ENCODE measurements at places on chromosomes 4 and X.

DNA sequence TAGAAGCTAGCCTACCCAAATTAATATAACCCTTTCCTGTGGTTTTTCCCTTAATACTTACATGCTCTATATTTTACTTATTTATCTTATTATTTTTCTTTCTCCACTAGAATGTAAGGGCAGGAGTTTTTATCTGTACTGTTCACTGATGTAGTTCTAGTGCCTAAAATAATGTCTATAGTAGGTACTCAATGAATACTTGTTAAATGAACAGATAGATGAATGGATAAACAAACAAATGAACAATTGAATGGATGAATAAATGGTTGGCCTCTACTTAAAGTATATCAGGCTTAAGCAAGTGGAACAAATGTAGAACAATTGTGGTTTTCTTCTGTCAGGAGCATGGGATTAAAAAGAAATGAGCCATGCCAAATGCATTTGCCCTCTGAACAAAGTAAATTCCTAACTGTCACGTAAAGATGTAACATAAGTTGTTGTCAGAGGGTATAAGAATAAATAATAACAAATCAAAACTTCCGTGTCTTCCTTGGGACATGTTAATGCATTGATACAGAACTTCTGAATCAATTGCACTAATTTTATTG lies 54.1 kb downstream of the SYTL5 start:
- no peak for DNase-seq

DNA sequence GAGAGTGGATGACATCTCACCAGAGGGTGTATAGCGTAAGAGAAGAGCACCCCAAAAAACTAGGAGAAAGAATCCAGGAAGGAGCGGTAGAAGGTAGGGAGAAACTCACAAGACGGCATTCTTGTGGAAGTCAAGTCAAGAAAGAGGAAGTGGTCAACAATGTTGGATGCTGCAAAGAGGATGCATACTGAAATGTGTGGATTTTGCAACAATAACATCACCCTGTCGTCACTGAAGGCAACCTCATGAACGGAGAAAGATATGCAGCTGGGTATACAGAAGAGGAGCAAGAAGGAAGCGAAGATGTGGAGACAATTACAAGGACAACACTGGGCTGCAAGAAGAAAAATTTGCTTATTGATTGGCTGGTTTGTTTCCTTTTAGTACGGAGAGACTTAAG lies 11.4 kb upstream of the TAPT1 start:
- peak; percentile 87 for DNase-seq

DNA sequence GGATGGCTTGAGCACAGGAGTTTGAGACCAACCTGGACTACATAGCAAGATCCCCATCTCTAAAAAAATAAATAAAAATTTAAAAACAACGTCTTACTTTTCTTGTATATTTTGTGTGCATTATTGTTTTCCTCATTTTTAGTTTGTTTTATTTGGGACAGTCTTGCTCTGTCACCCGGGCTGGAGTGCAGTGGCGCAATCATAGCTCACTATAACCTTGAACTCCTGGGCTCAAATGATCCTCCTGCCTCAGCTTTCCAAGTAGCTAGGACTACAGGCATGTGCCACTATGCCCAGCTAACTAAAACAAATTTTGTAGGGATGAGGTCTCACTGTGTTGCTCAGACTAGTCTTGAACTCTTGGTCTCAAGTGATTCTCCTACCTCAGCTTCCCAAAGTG lies 9.5 kb upstream of the SMIM14 start:
- DNase-seq, result no peak

GRCh38 chrX:15512401-15512965 lies 11.9 kb downstream of the BMX start:
- no peak for DNase-seq

- no peak for DNase-seq
Observed at GRCh38 chr4:41297832-41298231, 41.1 kb downstream of the UCHL1 start.

- DNase-seq, result no peak
Observed at GRCh38 chrX:123173833-123174232, 10.2 kb upstream of the GRIA3 start.

DNA sequence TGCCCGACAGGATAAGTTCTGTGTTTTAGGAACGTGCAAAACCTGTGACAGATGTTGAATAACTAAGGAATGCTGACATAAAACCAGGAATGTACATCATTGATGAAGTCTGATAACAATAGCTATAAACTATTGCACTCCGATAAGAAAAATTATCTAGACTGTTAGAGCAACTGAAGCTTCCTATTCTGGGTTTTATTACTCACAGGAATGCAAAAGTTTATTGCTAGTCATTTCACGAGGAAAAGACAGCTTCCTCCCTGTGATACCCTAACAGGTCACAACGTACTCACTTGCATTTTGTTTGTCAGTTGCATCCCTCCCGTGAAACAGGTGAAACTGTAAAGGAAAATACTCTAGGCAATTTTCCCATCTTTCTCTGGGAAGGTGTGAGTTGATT lies 65.9 kb downstream of the CLDN22 start:
- DNase-seq, result no peak

GRCh38 chr4:26032630-26033317 lies 118.8 kb downstream of the SMIM20 start:
- DNase-seq, result no peak

- DNase-seq, result no peak
Observed at GRCh38 chrX:136910565-136911035, 30.1 kb upstream of the RBMX start.

- no peak for DNase-seq
Observed at GRCh38 chr4:8269535-8270417, at the start of gene HTRA3. TSS of gene HTRA3 (plus strand) at chr4:8269754. CDS start at chr4:8269969, 215 bp downstream.

GRCh38 chr4:3371033-3372001 lies 70.5 kb upstream of the HGFAC start:
- DNase-seq, result no peak

GRCh38 chrX:8632924-8633323 lies 99.0 kb downstream of the ANOS1 start:
- DNase-seq, result no peak

DNA sequence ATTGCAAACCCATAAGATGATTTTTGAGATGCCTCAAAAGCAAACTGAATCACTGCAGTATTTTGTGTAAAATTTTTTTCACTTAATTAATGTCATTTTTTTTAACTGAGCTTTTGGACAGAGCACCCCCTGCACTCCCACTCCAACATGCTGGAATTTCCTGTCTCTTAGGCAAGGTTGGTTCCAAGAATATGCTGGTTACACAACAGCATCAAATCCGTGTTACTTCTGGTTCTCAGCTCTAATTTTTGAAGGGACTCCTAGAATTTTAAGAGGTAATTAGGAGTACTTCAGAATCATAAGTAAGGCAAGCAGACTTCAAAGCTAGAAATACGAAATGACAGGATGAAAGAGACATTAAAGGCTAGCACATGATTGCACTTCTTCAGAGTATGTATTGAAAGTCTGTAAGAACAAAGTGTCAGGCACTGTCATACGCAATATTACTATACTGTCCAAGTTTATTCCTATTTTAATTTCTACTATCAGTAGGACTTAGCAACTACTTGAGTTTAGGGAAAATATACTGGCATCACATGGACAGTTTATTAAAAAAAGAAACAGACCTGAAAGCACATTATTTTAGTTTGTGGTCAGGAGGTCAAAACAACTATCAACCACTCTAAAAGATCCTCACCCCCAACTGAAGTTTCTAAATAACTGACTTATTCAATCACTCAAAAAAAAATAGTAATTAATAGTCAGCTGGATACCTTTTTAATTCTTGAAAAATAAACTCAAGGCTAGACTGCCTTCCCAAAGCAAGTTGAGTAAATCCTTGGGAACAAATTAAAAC lies 1.6 kb upstream of the JCHAIN start:
- no peak for DNase-seq

DNA sequence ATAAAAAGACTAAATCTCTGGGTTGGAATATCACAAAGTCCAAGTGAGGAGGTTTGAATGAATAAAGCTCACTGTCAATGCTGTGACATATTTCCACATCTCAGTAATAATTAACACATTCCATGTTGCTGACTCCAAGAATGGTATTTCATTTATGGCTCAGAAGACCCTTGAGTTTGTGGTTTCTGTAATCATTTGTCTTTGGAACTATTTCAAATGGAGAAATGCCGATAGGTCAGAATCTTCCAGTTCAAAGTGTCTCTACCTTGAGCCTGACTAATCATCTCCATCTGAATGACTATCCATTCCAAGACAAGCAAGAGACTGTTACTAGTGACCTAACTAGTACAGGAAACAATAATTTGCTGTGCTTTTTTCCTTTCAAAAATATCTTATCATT lies 24.2 kb upstream of the SLC2A9 start:
- DNase-seq, result no peak

DNA sequence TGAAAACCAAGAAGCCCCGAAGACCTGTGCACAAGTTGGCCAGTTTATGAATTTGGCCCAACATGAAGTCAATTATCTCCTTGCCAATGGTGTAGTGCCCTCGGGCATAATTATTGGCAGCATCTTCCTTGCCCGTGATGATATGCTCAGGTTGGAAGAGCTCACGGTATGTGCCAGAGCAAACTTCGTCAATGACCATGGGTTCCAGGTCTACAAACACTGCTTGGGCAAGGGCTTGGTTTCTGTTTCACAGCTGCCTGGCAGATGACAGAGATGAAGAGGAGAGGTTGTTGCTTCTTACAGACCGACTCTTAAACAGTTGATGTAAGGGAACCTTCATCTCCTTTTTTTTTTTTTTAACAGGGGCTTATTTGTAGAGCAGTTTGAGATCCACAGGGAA lies 135.6 kb upstream of the PLS3 start:
- no peak for DNase-seq

DNA sequence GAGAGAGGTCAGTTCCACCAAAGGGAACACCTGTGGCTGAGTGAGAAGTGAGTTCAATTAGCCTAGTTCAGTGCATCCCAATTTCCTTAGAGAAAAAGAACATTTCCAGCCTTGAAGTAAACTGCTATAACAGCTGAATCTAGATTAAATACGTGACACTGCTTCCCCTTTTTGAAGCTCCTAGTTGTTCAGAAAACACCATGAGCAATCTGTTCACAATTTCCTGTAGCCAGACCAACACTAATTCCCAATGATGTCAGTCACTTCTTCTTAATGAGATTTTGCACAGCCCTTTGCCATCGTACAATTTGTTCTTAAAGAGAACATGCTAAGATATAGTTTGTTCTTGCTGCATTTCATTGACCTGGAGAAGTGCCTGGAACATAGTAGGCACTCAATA lies 144.6 kb upstream of the EDNRA start:
- DNase-seq, result no peak

DNA sequence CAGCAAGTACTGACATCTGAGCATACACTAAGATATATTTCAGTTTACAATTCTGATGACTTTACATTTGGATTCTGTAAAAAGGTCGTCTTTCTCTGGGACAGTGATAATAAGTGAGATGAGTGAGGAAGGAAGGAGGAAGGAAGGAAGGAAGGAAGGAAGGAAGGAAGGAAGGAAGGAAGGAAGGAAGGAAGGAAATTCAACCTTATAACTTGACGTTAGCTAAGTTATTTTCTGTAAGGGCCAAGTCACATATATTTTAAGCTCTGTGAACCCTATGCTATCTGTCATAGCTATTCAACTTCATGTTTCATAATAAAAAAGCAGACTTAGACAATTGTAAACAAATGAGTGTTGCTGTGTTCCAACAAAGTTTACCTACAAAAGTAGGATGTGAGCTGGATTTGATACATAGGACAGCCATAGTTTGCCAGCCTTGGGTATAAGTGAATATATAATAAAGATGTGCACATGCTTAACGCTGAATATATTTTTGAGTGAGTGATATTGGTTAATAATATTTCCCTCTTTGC lies 753.0 kb upstream of the NDST4 start:
- DNase-seq, result no peak

All from CD14-positive monocyte (primary cell).